ENCODE measurements at places on chromosomes 6 and 20. TPM values are rescaled to one million over a fixed set of nuclear protein-coding genes. Genes with fewer than 3 reads are reported as not detected.

NKAPL gene
- total RNA-seq = not detected

KIAA0408 gene
- total RNA-seq = 3.1 TPM

OVOL2 gene
- not detected for total RNA-seq

RGL2 gene
- total RNA-seq = 65.4 TPM

CTCFL gene
- total RNA-seq = not detected

C6orf163 gene
- 3.4 TPM for total RNA-seq

ARFGEF3 gene
- 0.30 TPM for total RNA-seq

ANKRD6 gene
- 14.7 TPM for total RNA-seq

DSP gene
- total RNA-seq = 0.11 TPM

RRAGD gene
- total RNA-seq = 9.3 TPM

- DNase-seq = no peak
These were observed 111.0 kb upstream of the FRMD1 start for GRCh38 chr6:168190014-168190405.

DNA sequence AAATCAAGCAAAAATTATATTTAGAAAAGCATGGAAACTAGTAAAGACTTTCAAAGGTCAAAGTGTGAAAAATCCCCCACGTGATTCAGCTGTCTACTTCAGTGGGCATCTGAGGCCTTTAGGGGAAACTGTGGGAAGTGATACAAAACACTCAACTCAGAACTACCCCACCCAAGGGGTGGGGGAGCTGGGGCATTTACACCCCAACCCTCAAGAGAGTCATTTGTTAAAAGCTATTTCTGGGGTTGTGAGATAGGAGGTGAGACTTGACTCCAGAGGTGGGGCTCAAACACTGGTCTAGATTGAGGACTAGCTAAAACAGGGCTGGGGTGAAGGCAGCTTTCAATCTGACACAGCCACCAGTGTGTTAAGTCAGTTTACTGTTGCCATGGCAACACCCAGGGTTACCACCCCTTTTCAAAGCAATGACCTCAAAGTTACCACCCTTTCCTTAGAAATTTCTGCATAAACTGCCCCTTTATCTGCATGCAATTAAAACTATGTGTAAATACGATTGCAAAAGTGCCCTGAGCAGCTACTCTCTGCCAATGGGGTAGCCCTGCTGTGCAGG lies 9.9 kb upstream of the GTSF1L start:
- no peak for DNase-seq

DNA sequence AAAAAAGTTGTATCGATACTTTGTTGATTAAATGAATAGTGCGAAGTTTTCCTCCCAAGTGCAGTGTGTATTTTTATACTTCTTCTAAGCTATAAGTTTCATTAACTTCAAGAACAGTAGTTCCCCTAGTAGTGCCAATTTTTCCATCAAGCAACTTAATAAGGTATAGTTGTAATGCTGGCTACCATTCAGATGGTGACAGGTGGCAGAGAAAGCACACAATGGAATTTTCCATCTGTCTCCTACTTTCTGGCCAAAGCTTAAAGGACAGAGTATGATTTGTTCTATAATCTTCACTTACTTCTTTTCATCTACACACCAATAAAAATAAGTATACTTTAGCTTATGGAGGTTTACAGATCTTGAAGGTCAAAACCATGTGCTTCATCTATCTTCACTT lies 431.1 kb downstream of the NKAIN2 start:
- no peak for DNase-seq

- DNase-seq = no peak
These were observed 797 bp upstream of the ZNF133 start for GRCh38 chr20:18287546-18287914.

GRCh38 chr6:73180076-73180738 lies 45.1 kb downstream of the KHDC1L start:
- DNase-seq = no peak

DNA sequence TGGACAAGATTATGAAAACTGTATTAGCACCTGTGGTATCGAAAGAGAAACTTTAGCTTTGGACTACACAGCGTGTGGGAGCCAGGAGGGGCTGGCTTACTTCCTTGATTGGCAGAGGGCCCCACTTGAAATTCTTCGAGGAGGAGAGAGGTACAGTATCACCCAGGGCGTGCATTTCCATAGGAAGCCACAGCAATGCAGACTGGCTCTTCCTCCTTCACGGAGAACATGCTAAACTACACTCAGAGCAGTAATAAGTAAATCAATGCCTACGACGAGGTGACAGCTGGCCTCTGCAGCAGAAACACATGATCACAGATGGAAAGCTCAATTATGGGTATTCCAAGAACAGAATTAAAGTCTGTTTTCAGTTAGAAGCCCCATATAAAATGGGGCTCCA lies 44.2 kb downstream of the MYLK4 start:
- DNase-seq = no peak

DNA sequence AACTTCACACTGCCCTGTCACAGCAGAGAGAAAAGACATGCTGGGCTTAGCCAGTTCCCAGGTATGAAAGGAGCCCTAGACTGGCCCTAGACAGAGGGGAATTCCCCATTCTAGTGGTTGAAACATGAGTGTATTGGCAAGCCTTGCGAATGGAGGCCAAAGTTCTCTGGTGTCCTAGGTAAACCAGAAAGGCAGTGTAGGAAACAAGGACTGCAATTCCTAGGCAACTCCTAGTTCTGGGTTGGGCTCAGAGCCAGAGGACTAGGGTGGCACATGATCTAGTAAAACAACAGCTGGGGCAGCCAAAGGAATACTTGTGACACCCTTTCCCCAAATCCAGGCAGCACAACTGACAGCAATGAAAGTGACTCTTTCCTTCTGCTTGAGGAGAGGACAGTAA lies 265.0 kb upstream of the EPHA7 start:
- DNase-seq = no peak

- peak; percentile 64 for DNase-seq
These were observed 22.9 kb downstream of the FAM110A start for GRCh38 chr20:856361-856775.

GRCh38 chr20:40156600-40157317 lies 532.3 kb downstream of the MAFB start:
- DNase-seq = no peak

GRCh38 chr6:115675443-115675842 lies 385.2 kb downstream of the FRK start:
- no peak for DNase-seq

DNA sequence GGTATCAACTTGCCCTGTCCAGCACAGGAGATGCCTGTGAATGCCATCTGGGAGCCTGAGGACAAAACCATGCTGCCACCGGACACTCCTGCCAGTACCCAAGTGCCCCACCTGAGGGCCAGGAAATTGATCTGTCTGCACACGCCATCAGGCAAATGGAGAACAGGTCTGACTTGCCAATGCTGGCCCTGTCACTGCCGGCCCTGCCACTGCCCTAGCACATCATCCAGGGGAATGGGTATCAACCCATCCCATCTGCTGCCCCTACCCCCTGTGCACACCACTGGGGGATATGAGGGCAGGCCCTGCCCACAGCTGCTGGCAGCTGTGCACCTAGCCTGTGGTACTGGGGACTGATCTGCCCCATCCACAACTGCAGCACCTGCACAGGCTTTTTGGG lies 1081.6 kb upstream of the EYS start:
- DNase-seq = no peak

GRCh38 chr20:32599783-32600340 lies 14.7 kb upstream of the NOL4L start:
- no peak for DNase-seq

DNA sequence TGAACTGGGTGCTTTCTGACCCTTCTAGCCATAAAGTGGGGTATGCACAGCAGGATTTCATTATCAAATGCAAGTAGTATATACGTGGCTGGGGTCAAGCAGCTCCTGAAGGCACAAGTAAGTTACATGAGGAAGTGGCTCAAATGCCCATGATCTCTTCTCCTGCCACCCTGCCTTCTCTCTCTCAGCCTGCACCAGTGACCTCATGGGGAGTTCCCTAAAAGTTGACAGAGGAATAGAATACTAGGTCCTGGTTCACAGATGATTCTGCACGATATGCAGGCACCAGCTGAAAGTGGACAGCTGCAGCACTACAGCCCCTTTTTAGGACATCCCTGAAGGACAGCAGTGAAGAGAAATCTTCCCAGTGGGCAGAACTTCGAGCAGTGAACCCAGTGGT lies 282.0 kb downstream of the BCKDHB start:
- DNase-seq = no peak

- no peak for DNase-seq
These were observed 37.0 kb downstream of the FOXF2 start for GRCh38 chr6:1426416-1426815.

- DNase-seq = no peak
These were observed 665.2 kb downstream of the DOK5 start for GRCh38 chr20:55140631-55141030.

GRCh38 chr6:45476341-45476740 lies 98.6 kb upstream of the SUPT3H start:
- no peak for DNase-seq

DNA sequence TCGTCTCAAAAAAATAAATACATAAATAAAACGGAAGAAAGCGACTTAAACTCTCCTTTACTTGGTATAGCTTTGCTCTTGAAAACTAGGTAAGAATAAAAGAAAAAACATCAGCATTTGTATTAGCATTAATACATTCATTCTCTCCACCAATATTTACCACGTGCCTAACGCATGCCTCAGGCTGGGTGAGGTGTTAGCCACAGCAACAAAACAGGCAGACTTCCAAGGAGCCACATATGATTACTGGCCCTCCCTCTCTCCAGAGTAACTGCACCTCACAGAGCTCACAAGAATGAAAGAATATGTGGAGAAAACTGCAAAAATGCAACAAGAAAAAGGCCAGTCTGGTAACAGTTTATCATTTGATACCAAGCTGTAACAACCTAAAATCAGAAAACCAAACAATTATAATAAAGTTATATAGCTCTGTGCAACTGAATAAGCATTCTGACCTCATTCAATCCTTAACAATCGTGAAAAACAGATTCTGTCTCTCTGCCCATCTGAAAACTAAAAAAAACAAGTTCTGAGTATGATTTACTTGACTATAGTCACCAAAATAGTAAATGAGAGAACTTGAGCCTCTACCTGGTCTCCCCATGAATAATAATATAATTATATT lies 5.2 kb downstream of the NAPB start:
- no peak for DNase-seq

- no peak for DNase-seq
These were observed 112.9 kb upstream of the DTNBP1 start for GRCh38 chr6:15775741-15776140.

DNA sequence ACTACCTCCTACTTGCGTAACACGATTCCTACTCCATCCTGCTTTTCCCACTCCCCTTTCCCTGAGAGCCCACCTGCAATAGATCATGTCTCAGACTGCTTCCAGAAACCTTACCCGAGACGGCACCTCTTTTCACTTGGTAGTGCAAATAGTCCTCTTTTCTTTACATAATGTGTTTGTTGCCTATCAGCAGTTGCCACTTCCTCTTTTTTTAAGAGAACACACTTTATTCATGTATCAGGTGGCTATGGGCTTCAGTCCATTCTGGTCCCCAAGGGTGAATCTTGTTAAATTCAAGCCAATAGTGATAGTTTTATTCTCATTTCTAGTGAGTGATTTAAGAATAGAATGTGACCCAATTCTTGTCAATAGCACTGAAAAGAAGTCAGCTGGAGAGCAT lies 57.7 kb upstream of the FERMT1 start:
- DNase-seq = no peak

DNA sequence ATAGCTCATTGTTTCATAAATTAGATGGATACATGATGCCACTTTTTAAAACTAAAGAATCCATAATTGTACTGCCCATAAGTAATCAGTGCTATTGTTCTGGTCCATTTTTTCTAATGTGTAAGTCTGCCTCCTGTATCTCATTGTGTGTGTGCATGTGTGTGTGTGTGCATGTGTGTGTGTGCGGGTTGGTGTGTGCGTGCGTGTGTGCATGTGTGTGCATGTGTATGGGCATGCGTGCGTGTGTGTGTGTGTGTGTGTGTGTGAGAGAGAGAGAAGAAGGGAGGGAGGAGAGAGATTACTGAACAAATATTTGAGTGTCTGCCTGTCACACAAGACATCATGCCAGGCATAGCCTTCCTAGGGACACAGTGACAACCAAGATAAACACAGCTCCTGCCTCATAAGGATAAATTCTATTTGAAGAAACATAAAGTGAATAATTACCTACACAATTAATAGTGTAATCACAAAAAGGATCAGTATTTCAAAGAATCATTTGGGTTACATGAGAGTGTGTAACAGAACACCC lies 33.2 kb upstream of the RPS6KA2 start:
- no peak for DNase-seq

- no peak for DNase-seq
These were observed 107.4 kb upstream of the ASCC3 start for GRCh38 chr6:100988391-100988984.

DNA sequence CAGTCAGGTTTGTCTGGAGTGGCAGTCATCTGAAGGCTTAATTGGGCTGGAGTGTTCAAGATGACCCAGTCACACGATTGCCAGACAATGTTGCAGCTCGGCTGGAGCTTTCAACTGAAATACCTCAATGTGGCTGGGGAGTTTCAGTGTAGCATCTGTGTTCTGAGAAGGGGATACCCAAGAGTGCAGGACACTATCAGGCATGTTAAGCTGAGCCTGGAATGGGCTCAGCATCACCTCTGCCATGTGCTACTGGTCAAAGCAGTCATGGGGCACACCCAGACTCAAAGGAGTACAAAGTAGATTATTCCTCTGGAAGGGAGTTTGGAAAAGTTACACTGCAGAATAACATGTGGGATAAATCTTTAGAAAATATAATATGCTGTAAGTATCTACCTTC lies 363.9 kb downstream of the KIF16B start:
- no peak for DNase-seq

DNA sequence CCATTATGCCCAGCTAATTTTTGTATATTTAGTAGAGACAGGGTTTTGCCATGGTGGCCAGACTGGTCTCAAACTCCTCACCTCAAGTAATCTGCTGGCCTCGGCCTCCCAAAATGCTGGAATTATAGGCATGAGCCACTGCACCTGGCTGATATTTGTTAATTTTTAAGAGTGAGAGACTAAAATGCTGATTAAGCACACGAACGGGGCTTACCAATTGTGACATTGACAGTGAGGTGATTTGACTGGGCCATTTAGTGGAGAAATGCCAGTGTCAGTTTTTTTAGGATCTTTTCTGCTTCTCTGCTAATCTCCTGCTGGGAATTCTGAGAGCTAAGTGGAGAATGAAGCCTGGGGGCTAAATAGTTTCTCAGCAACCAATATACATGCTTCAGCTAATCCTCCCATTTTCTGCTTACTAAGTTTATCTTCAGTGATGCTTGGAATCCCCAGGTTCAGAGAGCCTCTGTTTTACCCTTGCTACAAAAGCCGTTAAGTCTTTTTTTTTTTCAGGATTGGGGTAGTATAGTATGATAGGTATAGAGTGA lies 9.8 kb upstream of the DEFB123 start:
- no peak for DNase-seq

GRCh38 chr6:120056085-120056484 lies 706.5 kb upstream of the MAN1A1 start:
- DNase-seq = no peak

Measured in activated naive CD8-positive, alpha-beta T cell treated with anti-CD3 and anti-CD28 coated beads, Interleukin-2, amount 10 ng/mL, durations not matched to agents 7 days and 5 days (primary cell).